T-helper 1 cell treated with Interleukin-12 subunit alpha and Interleukin-12 subunit beta and Interleukin-4 antibody, amounts not matched to agents 30 ng/mL and 1 ng/mL, for 36 hours (primary cell): ENCODE measurements at places on chromosomes 5 and 9. TPM values are rescaled to one million over a fixed set of nuclear protein-coding genes. Genes with fewer than 3 reads are reported as not detected.

Gene RORB
- total RNA-seq: 0.10 and 0.27 TPM in 2 replicates

Gene PCDHB11
- not detected in 2 replicates for total RNA-seq

Gene TRIM52
- 22.0 and 30.2 TPM in 2 replicates for total RNA-seq

Gene LRRC26
- not detected in 2 replicates for total RNA-seq

Gene MTAP
- 42.3 and 47.4 TPM in 2 replicates for total RNA-seq

Gene SLC6A19
- total RNA-seq: not detected in 2 replicates

Gene PPP1R26
- total RNA-seq: 0.07 and 0.49 TPM in 2 replicates

Gene ARL14EPL
- not detected in 2 replicates for total RNA-seq

Gene KIF24
- total RNA-seq: 5.3 and 6.0 TPM in 2 replicates

Gene F12
- total RNA-seq: 0.22 TPM in 1 of 2 replicates, not detected in the other

Gene GPRIN1
- 2.2 and 2.6 TPM in 2 replicates for total RNA-seq
